Stimulated activated CD8-positive, alpha-beta memory T cell treated with anti-CD3 and anti-CD28 coated beads, Interleukin-7, amount 100 ng/mL, for 1 hour (primary cell): ENCODE measurements at places on chromosomes 2 and 18.

DNA sequence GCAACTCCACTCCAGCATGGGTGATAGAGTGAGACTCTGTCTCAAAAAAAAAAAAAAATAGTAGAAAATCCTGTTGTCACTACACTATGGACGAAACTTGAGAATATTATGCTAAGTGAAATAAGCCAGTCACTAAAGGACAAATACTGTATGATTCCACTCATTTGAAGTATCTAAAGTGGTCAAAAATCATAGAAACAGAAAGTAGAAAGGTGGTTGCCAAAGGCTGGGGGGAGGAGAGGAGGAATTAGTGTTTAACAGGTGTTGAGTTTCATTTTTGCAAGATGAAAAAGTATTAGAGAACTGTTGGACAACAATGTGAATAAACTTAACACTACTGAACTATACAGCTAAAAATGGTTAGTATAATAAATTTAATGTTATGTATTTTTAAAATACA, 18.8 kb upstream of the RMP24 start:
- DNase-seq = no peak

DNA sequence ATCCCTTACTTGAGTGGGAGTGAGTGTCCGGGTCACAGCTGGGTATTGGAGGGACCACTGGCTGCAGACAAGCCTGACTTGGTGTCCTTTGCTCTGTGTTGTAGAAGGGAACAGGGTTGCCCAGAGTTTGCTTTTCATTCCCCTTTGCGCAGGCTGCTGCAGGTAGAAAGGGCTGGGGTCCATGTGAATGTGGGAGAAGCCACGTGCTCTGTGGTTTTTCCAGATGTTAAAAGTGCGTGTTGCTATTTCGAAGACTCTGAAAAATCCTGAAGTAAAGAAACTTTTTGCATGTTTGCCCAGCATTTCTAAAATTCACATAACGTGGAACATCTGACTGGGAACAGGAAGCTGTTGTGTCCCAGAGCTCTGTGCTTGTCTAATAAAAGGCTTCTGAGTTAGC, 28.8 kb downstream of the GLI2 start:
- DNase-seq = no peak

DNA sequence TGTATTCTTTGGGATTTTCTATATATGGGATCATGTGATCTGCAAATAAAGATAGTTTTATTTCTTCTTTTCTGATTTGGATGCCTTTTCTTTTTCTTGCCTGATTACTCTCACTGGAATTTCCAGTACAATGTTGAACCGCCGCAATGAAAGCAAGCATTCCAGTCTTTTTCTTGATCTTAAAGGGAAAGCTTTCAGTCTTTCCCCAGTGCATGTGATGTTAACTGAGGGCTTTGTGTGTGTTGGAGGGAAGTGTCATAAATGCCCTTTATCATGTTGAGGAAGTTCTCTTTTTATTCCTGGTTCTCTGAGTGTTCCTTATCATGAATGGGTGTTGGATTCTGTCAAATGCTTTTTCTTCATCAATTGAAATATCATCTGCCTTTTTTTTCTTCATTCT, 16.9 kb upstream of the CYBRD1 start:
- DNase-seq = no peak

GRCh38 chr18:69387186-69387585, 13.5 kb upstream of the DOK6 start:
- DNase-seq = no peak

DNA sequence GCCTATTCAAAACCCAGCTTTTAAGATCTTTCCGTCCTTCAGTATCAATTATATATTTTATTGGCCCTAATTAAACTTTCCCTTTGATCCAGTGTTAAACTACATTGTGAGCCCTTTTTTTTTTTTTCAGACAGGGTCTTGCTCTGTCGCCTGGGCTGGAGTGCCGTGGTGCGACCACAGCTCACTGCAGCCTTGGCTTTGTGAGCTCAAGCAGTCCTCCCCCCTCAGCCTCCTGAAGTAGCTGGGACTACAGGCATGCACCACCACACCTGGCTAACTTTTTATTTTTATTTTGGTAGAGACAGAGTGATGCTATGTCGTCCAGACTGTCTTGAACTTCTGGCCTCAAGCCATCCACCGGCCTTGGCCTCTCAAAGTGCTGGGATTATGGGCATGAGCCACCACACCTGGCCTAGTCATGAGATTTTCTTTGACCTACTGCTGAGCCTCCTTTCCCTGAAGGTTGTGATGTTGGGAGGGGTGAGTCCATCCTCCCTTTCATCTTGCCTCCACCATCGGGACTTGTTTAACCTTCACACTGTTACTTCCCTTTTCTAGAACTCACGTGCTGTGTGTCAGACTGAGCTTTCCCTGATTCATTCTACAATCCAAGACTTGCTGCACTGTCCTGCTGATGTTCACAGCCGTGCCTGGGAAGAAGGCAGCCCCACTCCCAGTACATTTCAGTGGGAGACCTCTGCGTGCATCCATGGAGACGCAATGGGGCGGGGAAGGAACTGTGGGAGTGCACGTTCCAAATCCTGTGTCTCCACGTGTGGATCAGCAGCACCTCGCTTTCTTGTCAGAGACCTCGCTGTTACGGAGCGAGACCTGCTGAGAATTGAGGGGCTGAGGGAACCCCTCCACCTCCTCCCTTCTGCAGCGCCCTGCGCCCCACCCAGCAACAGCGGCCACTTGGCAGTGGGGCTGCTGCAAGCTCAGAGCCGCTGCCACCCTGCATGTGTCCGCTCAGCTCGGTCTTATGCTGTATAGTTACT, 10.8 kb downstream of the OXER1 start:
- no peak for DNase-seq

DNA sequence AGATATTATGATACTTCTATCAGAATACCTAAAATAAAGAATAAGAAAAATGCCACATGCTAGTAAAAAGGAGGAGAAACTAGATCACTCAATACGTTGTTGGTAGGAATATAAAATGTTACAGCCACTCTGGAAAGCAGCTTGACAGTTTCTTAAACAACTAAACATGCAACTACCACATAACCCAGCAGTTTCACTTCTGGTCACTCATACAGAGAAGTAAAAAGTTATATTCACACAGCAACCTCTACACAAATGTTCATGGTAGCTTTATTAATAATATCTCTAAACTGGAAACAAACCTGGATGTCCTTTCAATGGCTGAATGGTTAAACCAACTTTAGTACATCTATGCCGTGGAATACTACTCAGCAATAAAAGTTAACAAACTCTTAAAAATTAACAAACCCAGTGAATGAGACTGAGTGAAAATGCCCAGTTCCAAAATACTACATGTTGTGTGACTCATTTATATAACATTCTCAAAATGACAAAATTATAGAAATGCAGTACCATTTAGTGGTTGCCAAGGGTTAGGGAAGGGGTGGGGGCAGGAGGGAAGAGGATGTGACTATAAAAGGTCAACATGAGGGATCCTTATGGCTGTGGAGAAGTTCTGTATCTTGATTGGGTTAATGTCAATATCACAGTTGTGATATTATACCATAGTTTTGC, 124.1 kb downstream of the MMADHC start:
- no peak for DNase-seq
